Neuronal stem cell (in vitro differentiated cells): ENCODE measurements at places on chromosomes 4 and X.

GRCh38 chr4:22539251-22539650 is 23.4 kb upstream of the ADGRA3 start:
- DNase-seq = no peak

- DNase-seq = no peak
Measured at GRCh38 chr4:177404342-177404741, 37.9 kb downstream of the AGA start.

DNA sequence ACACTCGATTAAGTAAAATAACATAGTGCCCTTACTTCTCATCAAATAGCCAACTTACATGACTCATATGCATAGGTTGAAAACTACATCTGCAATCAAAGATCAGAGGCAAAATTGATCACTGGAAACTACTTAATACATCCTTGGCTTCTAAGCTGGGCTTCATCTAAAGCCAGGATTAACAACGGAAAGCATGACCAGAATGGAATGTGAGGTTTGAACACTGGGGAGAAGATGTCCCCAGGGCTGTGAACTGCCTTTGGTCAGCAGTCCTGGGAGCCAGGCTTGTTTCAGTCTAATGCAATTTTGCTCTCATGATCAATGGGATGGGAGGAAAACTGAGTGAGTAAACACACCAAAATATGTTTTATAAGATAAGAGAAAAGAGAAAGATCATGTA is 192.5 kb upstream of the TTC29 start:
- DNase-seq = no peak

DNA sequence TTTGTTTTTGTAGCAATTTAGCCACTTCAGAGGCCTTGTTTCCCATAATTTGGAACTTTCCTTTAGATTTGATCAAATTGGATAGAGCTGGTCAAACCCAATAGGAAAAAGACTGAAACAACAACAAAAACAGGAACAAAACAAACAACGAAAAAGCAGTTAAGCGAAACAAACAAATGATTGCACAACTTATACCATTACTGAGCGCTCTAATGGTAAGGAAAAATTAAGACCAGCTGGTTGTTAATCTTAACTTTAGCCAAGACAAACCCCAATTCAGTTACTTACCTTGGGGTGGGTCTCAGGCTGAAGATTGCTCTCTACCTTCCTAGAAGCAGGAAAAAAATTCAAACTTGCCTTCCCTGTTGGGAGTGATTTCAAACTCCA is 38.3 kb downstream of the SPCS3 start:
- DNase-seq = no peak

DNA sequence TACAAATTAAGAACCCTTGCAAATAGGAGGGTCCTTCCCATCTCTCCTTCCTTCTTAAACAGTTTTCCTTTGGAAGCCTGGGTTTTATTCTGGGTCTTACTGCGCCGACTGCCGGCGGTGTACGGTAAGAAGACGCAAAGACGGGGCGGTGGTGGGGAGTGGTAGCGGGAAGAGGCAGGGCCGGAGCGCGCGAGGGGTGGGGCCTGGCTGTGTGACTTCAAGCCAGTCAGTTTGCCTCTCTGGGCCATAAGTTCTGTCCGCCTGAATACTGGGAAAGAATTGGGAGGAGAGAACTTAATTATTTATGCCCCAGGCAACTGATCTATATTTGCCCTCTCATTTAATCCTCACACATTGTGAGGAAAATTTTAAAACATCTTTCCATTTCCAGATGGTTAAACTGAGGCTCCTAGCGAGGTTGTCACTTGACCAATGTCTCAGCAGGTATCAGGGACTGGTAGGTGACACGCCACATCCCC is 726 bp upstream of the KANTR start:
- DNase-seq = no peak

DNA sequence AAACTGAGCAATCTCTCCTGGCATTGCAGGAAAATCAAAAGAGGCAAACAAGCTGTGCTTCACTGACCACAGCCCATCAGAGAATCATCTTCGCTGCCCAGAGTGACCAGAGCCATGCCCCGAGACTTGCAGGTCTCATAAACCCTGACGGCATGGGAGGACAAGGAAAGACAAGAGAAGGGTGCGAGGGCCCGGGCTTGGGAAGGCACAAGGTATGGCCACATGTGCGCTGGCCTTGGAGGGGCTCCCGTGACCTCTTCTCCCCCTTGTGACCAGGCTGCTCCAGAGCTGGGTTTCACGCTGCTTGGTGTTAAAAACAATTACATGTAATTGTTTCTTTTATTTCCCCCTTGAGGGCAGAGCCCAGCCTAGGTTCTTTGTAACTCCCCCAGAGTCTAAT is 20.8 kb downstream of the DCTD start:
- DNase-seq = no peak

DNA sequence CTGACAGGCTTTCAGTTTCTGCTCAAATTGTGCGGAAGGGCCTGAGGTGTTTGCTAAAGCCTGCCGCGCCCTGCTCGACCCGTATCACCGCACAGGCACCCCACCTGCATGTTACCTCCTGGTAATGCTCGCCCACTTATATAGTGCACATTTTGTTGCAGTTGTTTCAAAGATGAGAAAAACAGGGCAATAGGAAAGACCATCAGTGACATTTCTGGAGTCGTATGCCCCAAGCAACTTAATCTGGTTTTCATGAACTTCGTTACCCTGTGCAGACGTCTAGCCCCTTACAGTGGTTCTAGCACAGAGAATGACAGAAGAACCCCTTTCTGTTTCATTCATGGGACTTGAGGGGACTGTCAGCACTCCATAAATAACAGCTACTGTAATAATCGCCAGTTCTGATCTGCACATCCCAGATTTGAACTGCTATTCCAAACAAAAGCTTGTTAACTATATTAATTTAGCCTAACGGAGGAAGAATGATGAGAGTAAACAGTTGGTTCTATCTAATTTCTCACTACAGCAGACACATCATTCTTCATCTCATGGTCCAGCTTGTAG is 940 bp upstream of the DCTD start:
- DNase-seq = no peak

- no peak for DNase-seq
Measured at GRCh38 chr4:53306729-53307128, 59.1 kb downstream of the SCFD2 start.

GRCh38 chr4:188811121-188811520 is 671.9 kb downstream of the TRIML1 start:
- DNase-seq = no peak

DNA sequence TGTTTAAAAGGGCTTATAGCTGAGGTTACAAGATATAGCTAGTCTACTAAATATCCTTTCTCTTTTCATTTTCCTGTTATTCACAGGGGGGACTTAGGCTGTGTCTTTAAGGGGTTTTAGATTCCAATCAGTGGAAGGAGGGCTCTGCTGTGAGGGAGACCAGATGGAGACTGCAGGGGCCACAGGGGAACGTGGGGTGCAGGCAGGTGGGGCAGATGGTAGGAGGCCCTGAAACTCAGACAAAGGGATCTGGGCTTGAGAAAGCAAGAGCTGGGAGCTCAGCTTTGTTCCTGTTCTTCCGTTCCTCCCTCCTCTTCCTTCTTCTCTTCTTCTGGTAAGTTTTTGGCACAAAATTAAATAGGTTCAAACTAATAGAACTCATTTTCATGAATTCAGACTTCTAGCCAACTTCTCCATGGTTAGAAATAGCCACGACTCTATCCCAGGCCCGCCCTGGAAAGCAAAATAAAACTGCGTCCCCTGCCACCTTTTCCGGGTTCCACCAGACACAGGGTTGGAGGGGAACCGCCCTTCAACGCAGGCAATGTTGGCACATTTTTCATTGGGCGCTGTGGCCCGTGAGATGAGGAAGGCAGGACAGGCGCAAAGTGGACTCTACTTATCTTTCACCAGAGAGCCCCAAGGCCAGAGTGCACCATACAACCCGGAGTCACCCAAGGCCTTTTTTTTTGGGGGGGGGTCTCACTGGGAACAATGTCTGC is 3.5 kb upstream of the TMSB4X start:
- DNase-seq = no peak

DNA sequence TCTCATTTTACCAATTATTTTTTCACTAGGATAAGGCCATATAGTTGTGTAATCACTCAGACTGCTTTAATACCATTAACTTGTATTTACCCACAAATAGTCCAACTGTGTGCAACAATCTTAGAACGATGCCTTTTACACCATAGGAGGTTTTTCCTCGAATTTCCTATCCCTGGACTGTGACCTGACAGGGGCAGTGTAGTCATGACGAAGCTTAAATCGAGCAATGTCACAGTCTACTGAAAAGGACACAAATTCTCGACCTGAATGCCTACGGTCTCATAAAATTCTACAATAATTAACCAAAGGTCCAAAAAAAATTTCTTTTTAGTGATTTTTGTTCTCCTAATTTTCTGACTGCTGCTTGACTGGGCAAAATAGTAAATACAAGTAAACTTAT is 208.9 kb downstream of the ADAMTS3 start:
- DNase-seq = no peak

- peak; percentile 3 for DNase-seq
Measured at GRCh38 chrX:19682712-19683331, 167.5 kb upstream of the MAP3K15 start.

- DNase-seq = no peak
Measured at GRCh38 chr4:16607241-16608066, 291.0 kb downstream of the LDB2 start.

DNA sequence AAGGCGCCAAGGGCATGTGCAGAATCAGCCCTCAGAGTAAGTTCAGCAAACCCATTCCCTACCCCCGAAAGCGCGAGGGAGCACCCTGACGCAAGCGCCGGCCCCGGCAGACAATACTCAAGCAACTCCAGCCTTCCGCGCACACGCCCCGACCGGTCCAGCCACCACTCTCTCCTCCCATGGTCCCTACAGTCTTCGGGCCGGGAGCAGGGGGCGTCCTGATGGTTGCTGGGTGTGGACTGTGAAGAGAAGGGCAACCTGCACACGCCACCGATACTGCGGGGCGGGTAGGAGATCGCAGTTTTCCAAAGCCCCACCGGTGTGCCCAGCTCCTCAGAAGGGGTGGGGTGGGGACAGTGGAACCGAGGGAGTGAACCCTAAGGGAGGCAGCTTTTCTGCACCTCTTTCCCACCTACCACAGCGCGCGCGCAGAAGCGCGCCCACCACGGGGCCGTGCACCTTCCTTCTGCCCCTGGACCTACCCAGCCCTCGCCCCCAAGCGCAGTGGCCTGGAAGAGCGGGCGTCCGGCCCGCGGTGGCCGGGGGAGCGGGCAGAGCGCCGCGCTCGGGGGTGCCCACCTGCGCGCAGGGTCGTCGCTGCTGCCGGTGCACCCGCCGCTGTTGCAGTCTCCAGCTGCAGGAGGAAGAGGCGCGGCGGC is 650.2 kb upstream of the DIPK2B start:
- DNase-seq = no peak

- no peak for DNase-seq
Measured at GRCh38 chr4:42638993-42639392, 17.9 kb downstream of the ATP8A1 start.

DNA sequence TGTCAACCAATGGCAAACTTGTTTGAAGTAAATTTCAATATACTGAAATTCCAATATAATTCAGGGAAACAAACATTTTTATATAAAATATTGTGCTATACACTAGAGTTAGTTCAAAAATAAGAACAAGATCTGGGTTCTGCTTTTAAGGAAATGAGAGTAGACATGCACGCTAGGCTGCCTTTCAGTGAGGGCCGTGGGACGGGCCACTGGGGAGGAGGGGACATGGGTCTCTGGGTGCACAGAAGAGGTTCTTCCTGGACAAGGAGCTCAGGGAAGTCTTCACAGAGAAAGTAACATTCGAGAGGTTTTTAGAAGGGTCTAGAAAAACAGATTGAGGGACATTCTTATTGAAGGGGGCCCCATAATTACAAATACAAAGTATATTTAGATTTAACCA is 64.4 kb downstream of the SHROOM3 start:
- no peak for DNase-seq

DNA sequence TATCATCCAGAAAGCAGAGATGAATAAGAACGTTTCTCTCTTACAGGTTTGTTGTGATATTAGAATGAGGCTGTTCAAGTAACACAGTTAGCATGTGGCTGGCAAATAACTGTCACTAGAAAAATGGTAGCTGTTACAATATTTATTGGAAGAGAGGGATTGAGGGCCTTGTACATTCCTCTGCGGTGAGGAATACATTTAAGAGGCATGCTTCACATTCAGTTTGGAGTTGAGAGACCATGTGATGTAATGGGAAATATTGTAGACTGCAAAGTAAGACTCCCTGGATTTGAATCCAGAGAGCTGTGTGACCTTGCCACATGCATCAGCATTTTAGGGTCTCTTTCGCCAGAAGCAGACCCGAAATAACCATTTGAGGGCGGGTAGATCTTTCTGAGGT is 104.8 kb upstream of the KIT start:
- DNase-seq = no peak

GRCh38 chrX:39928704-39929378 is 168.9 kb downstream of the BCOR start:
- no peak for DNase-seq

- DNase-seq = no peak
Measured at GRCh38 chr4:119290598-119290997, 31.3 kb downstream of the FABP2 start.

- no peak for DNase-seq
Measured at GRCh38 chr4:187208651-187209050, 485.0 kb upstream of the FAT1 start.

GRCh38 chr4:117481742-117482141 is 396.4 kb upstream of the TRAM1L1 start:
- DNase-seq = no peak

- DNase-seq = peak; percentile 55
Measured at GRCh38 chr4:12852338-12853307, 631.5 kb downstream of the RAB28 start.

DNA sequence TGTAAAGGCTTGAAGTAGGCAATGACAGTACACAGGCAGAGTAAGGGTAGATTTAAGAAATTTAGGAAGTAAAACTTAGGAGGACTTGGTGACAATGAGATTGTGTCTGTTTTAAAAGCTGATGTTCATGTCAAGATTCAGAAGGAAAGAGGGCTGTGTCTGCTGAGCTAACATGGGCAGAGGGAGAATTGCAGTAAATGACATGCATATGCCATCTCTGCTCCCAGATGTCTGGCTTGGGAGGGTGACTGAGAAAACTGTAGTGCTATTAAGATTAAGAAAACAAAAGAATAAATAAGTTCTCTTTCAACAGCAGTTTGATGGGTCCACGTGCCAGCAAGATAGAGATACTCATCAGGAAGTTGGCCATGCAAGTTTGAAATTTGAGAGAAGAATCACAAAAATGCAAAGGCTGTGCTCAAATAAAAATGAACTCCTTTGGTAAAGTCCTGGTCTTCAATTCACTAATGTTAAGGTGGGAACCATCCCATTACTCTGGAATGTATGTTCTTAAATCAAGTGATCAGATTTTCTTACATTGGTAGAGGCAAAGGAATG is 7.2 kb downstream of the NFXL1 start:
- no peak for DNase-seq
